Pulmonary artery endothelial cell (primary cell): ENCODE measurements at places on chromosomes 12 and 14. TPM values are rescaled to one million over a fixed set of nuclear protein-coding genes. Genes with fewer than 3 reads are reported as not detected.

GRCh38 chr14:70642303-70643235 is 853 bp downstream of the TTC9 start:
- DNase-seq = no peak

DNA sequence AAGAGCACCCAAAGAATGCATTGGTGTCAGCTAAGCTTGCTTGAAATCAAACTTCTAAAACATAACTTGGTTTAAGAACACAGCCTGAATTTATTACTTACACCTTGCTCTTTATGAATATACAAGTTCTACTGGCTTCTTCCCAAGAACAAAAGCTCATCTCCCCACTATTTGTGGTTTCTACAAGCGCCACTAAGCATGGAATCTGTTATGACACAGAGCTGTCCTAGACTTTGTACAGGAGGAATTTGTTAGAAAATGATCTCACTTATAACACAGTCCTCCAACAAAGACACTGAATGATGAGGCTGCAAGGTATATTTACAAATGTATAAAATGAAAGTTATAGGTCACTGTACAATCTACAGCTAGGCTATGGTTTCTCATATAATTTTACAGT is 452.1 kb downstream of the BCAT1 start:
- no peak for DNase-seq

DNA sequence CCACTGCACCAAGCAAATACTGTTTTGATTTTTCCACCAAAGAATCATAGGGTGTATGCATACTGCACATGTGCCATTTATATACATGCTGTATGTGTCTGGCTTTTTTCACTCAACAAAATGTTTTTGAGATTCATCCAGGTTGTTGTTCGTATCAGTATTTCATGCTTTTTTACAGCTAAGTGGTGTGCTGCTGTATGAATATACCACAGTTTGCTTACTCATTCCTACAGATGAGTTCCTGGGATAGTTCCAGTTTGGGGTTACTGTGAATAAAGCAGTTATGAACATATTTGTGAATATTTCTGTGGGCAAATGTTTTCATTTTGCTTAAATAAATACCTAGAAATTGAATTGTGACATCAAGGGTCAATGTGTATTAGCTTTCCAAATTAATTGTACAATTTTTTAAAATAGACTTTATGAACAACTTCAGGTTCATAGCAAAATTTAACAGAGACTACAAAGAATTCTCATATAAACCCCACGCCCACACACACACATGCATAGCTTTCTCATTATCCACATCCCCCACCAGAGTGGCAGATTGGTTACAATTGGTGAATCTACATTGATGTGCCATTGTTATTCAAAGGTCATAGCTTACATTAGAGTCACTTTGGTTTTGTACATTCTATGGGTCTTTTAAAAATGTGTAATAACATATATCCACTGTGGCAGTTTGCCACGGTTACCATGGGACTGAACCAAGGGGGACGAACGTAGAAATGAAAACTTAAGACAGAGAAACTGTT is 6.9 kb upstream of the KRT6A start:
- no peak for DNase-seq

- no peak for DNase-seq
These were observed 113.0 kb upstream of the NTF3 start for GRCh38 chr12:5318874-5319273.

GRCh38 chr12:47636908-47637780 is 68.7 kb downstream of the RPAP3 start:
- DNase-seq = no peak

GRCh38 chr14:52366796-52367315 is 52.7 kb downstream of the PTGER2 start:
- no peak for DNase-seq

- no peak for DNase-seq
These were observed 66.2 kb downstream of the MARK3 start for GRCh38 chr14:103451401-103451800.

GRCh38 chr12:47303995-47304560 is 224.3 kb upstream of the AMIGO2 start:
- no peak for DNase-seq

DNA sequence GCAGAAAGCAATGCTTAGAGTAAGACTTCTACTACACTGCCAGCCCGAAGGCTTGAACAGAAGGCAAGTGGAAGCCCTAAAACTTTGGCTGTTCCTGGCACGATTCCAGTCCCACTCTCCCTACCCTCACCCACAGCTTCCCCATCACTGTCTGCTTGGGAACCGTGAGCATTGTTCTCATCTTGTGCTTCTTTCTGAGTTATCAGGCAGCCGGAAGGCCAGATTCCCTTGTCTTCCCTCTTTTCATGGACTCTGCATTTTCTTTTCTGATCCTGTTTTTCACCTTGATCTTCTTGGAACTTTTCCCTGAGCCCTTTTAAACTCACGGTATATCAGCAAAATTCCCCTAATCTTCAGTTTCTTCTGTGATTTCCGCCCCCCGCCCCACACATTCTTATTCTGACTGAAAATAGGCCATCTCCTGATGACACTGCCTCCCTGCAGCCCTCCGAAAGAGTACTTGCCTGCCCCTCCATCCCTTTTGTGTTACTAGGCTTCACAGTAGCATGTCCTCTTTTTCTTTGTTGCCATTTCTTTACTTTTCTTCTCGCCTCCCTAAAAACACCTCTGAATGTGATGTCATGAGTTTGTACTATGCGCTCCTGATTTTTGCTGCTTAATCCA is 29.9 kb downstream of the RCOR1 start:
- no peak for DNase-seq

GRCh38 chr12:93318720-93319522 is 58.8 kb upstream of the NUDT4 start:
- DNase-seq = no peak

GRCh38 chr12:77845831-77846230 is 15.1 kb downstream of the NAV3 start:
- DNase-seq = peak; percentile 51

- no peak for DNase-seq
These were observed 650.1 kb upstream of the MDGA2 start for GRCh38 chr14:48325486-48325885.

GRCh38 chr14:32332415-32333316 is 3.6 kb downstream of the AKAP6 start:
- no peak for DNase-seq

DNA sequence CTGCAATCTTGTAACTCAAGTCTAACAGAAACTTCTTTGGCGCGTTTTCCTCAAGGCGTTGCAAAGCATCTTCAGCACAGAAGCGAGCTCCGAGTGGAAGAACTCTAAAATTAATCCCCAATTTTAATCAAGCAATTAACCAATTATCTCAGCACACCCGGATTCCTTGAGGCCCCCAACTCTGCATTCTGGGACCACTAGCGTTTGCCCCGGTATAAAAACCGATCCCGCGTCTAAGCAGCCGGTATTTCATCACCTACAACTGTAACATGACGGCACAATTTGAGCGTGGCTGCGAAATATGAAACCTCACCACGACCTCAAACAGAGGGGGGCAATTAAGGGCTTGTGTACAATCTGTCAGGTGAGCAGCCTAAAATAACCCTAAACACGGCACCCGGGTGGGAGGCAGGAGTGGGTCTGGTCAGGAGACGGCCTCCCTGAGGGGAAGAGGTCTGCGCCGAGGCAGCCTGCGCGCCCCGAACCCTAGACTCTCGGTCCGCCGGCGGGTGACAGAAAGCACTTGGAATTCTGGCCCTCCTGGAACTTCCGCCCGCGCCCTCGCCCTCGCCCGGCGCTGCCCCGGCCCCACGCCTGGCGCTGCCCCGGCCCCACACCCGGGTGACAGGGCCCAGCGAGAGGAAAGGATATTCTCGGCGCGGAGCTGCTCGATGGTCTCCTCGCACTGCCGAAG is 594 bp downstream of the ZCCHC8 start:
- no peak for DNase-seq

DNA sequence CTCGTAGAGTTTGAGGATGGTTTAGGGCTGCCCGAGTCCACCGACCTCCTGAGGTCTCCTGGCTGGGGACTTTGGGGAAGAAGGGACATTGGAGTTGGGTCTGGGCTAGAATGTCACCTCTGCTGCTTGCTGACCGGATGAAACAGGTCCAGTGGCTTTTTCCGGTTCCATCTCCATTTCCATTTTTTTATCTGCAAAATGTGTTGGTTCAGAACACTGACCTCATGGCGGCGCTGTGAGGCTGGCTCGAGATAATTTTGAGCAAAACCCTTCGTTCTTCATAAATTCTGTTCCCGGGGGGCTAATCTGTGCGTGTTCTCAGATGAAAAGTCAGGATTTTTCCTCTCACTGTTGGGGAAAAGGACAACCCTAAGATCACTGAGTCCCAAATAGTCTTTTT is 11.7 kb upstream of the MYL2 start:
- DNase-seq = no peak

GRCh38 chr14:96039633-96040311 is 610 bp downstream of the C14orf132 start:
- no peak for DNase-seq

DNA sequence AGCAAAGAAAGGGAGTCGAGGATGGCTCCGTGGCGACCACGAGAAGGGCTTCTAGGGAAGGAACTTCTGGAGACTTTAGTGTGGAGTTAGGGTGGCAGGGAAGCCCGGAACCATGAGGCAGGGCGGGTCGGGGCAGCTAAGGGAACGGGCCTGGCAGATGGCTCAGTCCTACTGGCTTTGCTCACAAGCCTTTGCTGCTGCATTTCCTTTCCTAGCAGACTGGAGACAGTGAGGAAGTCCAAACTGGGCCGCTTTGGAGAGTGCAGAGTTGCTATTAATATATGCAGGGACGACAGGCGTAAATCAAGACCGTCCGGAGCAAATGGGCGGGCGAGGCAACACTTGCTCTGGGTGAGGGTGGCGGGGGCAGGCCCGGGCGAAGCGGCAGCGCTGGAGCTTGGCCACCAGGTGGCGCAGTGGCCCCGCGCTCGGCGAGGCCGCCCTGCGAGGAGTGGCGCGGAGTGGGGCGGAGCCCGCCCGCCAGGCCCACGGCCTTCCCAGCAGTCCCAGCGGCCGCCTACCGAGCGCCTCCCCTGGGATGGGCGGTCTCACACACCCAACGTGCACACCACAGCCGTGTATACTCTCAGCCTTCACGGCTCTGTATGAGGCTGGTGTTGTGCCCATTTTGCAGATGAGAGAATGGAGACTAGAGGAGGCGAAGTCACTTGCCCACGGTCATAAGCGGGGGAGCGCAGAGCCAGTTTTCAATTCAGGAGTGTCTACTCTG is 24.4 kb upstream of the LRTM2 start:
- DNase-seq = peak; percentile 62

- DNase-seq = no peak
These were observed 144.2 kb upstream of the C14orf180 start for GRCh38 chr14:104435147-104436046.

- no peak for DNase-seq
These were observed 73.6 kb downstream of the DACT1 start for GRCh38 chr14:58711382-58711781.

DNA sequence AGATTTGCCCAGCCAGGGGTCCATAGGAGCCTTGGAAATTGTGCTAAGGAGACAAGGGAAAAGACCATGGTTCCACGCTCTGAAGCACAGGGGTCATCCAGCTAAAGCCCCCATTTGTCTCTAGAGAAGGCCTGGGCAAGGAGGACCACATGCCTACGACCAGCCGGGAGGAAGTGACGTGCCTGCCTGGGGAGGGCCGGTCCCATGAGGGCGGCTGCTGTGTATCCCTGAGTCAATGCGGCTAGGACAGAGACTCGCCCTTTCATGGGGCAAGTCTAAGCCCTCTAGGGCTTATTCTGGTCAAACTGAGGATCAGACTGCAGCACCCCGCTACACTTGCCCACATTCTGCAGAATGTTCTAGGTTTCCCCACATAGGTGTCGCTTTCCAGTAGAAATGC is 20.6 kb upstream of the RIN3 start:
- DNase-seq = no peak

DNA sequence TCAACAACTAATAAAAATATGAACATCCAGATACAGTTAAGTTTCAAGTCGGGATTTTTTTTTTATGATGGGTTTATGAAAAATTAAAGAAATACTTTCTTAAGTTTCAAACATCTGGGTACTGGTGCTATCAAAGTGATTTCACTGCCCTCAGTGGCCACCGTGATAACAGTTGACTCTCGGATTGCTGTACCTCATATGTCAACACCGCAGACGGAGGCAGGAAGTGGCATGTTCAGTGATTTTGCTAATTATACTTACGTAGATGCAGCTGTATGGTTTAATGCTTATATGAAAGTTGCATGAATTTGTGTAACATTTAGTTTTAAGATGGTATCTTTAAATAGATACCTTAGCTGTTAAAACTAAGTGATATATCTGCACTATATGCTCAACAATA is 20.8 kb upstream of the FBLN5 start:
- no peak for DNase-seq

RD3L gene
- not detected in 2 replicates for total RNA-seq

TIGAR gene
- total RNA-seq = 20.2 and 23.4 TPM in 2 replicates

ACTN1 gene
- total RNA-seq = 329 and 340 TPM in 2 replicates

MFAP5 gene
- 0.20 and 0.25 TPM in 2 replicates for total RNA-seq

KITLG gene
- 11.4 and 23.4 TPM in 2 replicates for total RNA-seq

KCNJ8 gene
- not detected in 2 replicates for total RNA-seq

LGR5 gene
- not detected in 2 replicates for total RNA-seq

SLC15A5 gene
- total RNA-seq = not detected in 2 replicates

WASHC4 gene
- total RNA-seq = 124 and 157 TPM in 2 replicates

RARG gene
- total RNA-seq = 4.2 and 7.4 TPM in 2 replicates

FKBP11 gene
- total RNA-seq = 20.6 and 23.0 TPM in 2 replicates

EIF4B gene
- 1,078 and 1,340 TPM in 2 replicates for total RNA-seq

CCDC177 gene
- total RNA-seq = not detected in 2 replicates

PPP4R4 gene
- 0.04 TPM in 1 of 2 replicates, not detected in the other for total RNA-seq
